ENCODE measurements at places on chromosomes 6 and 20.

- no peak for DNase-seq
Observed at GRCh38 chr6:87755708-87756671, 54.0 kb upstream of the AKIRIN2 start.

DNA sequence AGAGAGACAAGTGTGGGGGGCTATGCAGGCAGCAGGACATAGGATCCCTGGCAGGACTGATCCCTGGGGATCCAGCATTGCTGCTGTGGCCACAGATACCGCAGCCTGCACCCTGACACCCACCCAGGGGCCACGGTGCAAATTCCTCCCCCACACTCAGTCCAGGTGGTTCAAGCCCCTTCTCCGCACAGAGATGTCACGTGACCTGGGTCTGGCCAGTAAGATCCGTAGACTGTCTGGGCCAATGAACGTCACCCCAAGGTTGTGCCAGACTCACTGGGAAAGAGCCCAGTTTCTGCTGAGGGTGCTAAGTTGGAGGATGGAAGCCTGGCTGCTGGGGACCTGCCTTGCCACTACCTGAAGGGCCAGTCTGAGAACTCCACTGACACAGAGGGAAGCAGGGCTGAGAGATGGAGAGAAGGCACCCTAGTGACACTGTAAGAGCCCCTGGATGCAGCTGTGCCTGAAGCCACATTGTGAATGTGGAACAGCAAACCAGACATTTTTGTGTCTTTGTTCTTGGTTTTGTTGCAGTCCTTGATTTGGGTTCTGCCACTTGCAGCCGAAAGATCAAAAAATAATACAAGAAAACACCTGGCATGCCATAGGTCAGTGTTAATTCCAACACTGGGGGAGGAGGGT lies 228.6 kb downstream of the PREX1 start:
- DNase-seq = no peak

- DNase-seq = no peak
Observed at GRCh38 chr20:19924255-19924654, 92.9 kb upstream of the NAA20 start.

- DNase-seq = no peak
Observed at GRCh38 chr6:118908441-118908840, 14.5 kb downstream of the ASF1A start.

GRCh38 chr20:10920396-10920795 lies 246.6 kb upstream of the JAG1 start:
- DNase-seq = no peak

- DNase-seq = no peak
Observed at GRCh38 chr20:2838847-2839671, 1.4 kb downstream of the PCED1A start.

- no peak for DNase-seq
Observed at GRCh38 chr6:129351807-129352206, 358.2 kb downstream of the ARHGAP18 start.

DNA sequence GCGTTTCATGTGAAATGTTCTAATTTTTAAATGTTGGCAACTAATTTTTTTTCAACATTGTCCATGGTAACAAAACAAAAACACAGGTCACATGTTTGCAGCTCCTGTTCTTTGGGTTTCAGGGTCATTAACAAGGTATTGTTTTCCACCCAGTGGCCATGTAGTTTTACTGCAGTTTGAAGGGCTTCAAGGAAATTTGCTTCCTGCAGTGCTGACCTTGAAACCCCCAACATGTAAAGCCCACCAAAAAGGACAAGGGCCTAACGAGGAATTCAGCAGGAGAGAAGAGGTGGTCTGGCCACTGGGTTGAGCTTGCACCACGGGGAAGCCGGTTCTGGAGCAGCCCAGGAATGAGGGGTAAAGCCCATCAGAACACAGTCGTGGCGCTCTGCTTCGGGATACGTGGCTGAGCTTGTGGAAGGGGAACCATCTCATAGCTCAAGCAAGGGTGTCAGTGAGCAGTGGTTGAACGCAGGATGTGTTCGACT lies 13.9 kb upstream of the KLHL31 start:
- DNase-seq = no peak

DNA sequence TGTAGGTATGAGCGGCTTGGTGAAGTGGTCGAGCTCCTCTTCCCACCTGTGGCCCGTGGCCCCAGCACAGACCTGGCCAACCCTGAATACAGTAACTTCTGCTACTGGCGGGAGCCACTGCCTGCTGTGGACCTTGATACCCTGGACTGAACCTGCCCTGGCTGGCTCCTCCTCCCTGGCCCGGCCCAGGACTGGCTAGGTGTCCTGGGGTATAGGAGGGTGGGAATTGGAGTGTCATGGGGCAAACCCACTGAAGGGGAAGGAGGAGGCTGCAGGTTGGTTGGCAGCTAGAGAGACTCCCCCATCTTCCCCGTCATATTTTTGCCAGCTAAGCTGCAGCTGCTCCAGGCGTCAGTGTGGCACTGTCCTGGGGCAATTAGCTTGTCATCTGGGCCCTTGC lies 7.9 kb downstream of the EMILIN3 start:
- no peak for DNase-seq

DNA sequence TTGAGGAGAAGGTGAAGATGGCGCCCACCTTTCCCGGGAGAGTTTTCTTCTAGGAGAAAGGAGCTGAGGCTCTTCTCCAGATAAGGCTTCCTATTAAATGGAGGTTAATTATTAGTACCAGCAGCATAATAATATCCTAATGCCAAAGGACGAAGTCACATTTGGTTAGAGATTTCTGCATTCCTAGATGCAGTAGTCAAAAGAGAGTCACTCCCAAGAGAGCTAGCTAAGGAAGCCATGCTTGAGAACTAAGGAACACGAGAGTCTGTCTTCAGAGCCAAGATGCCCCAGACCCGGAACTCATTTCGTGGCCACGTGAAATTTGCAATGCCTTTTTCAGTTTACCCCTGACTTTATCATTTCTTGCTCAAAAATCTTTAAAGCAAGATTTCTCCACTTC lies 132.7 kb downstream of the TSHZ2 start:
- no peak for DNase-seq

- DNase-seq = no peak
Observed at GRCh38 chr20:45070932-45071632, 29.8 kb downstream of the KCNS1 start.

DNA sequence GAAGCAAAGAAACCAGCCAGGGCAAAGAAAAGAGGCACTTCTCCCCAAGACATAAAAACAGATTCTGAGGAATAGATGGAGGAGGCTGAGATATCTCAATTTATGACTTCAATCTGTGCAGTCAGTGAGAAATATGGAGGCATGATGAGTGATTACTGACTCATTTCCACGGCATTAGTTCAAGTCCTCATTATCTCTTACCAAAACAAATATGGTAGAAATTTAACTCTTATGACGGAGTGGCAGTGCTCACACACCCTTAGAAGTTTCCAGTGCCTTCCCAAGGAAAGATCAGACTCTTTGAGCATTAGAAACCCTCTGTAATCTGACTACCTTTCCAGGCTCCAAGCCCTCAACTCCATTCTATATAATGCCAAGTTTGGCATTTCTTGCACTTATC lies 364.1 kb downstream of the ARHGAP18 start:
- peak; percentile 37 for DNase-seq

DNA sequence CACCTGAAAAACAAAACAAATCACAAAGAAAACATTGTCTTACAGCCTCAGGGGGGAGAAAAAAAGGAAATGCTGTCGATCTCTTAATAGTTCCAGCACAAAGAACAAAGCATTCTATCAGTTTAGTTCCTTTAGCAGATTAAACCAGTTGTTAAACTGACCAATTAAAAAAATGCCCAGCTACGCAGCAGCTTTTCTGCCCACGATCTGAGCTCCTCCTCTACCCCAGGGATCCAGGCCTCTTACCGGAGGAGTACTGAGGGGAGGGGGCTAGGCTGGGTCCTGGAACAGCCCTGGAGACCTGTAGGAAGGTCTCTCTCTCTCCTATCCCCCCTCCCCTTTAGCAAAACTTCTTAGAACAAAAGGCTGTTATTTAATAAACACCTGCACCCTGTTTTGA lies 13.4 kb downstream of the PTK7 start:
- no peak for DNase-seq

DNA sequence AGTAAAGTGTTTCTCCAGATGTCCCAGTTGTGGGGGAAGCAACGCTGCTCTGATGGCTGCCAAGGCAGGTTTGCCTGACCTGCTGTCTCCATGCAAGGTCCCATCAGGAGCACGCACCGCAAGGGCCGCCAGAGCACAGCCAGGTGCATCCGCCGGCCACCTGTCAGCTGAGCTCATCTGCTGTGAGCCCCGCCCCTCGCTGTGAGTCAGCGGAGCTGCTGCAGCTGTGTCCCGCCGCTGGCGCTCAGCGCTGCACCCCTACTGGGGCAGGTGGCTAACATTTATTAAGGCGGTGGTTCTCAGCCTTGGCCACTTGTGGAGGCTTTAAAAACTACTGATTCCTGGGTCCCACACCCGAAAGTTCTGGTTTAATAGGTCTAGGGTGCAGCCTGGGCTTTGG lies 225.7 kb downstream of the UST start:
- DNase-seq = no peak
